Naive thymus-derived CD8-positive, alpha-beta T cell (primary cell): ENCODE measurements at places on chromosomes 3 and 15.

DNA sequence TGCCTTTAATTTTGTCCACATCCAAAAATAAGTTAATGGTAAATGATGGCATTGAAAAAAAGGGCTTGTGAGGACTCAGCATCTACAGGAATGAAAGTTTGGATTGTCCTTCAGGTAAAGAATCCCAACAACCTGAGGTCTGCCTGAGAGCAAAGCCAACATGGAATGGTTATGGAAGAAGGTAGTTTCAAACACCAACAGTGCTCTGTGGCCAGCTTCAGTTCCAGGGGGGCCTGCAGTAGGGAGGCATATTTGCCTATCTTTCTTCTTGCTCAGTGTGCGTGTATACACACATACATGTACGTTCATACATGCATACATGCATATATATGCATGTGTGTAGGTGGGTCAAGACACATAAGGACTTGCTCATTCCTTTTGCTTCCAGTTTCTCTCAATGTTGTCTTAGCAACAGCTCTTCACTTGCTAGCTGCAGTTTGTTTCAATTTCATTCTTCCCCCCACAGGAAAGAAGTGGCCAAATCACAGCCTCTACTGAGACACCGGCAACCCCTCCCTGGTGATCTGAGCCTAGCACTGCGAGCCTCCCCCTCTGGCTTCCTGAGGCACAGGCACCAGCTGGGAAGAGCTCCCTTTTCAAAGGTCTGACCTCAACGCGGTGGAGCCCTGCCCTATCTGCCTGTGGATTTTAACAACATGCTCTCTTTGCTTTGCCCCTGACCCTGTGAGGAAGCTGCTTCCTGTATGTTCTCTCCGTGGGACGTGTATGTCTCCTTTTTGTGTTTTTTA is 146.2 kb downstream of the KLF13 start:
- DNase-seq: peak; percentile 53

- DNase-seq: no peak
Measured at GRCh38 chr3:71254281-71255057, 329.1 kb downstream of the FOXP1 start.

GRCh38 chr3:12574661-12575060 is 17.8 kb downstream of the MKRN2 start:
- no peak for DNase-seq

- DNase-seq: no peak
Measured at GRCh38 chr3:171115667-171116066, 89.1 kb upstream of the SLC2A2 start.

DNA sequence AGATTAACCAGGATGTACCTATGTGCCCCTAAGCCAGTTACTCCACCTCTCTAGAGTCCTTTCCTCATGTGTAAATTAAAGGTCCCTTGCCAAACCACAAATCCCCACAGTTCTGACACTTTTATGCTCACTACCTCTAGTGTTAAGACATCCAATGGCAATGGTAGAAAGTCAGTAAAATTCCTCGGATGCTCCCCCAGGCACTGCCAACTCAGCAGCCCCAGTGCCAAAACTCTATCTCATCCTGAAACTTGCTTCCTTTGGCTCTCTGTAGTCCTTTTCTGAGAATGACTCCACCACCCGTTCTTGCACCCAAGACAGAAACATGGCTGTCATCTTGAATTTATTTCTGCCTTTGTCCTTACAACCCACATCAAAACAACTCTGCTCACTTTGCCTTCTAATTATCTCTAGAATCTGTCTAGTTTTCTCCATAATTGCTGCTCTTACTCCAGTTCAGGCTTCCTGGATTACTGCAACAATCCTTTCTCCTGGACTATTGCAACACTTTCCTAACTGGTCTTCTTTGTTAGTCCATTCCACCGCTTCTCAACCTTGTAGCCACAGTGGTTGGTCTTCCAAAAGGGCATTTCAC is 41.6 kb downstream of the MB21D2 start:
- DNase-seq: no peak

GRCh38 chr15:53831907-53832770 is 72.7 kb upstream of the WDR72 start:
- no peak for DNase-seq

- DNase-seq: no peak
Measured at GRCh38 chr3:170331143-170331542, 26.4 kb upstream of the SKIL start.

GRCh38 chr3:51559411-51559888 is 20.9 kb downstream of the RAD54L2 start:
- DNase-seq: no peak

DNA sequence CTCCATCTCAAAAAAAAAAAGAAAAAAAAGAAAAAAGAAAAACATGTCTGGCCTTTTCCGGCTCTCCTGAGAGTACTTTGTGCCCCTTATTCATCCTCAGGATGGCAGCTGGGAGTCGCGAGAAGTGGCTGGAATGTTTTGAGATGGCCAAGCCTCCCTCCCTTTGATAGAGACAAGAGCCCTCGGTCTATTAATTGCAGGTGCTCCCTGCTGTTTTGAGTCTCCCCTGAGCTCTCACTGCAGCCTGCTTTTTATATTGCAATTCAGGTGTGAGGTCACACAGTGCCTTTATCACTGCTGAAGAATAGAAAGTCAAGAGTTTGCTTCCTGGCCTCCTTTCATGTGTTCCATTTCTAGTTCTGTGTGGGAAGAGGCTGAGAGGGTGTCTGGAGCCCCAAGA is 10.9 kb downstream of the CA12 start:
- no peak for DNase-seq

GRCh38 chr3:111906656-111907055 is 47.6 kb downstream of the PHLDB2 start:
- no peak for DNase-seq

GRCh38 chr15:54046093-54046492 is 67.9 kb downstream of the UNC13C start:
- no peak for DNase-seq

GRCh38 chr3:24242012-24242698 is 252.5 kb downstream of the THRB start:
- no peak for DNase-seq
